ENCODE measurements at places on chromosomes 5 and 9.

GRCh38 chr9:85185486-85186217 is 516.1 kb downstream of the NTRK2 start:
- no peak for DNase-seq

GRCh38 chr5:138685193-138685745 is 68.0 kb upstream of the CTNNA1 start:
- DNase-seq: no peak

DNA sequence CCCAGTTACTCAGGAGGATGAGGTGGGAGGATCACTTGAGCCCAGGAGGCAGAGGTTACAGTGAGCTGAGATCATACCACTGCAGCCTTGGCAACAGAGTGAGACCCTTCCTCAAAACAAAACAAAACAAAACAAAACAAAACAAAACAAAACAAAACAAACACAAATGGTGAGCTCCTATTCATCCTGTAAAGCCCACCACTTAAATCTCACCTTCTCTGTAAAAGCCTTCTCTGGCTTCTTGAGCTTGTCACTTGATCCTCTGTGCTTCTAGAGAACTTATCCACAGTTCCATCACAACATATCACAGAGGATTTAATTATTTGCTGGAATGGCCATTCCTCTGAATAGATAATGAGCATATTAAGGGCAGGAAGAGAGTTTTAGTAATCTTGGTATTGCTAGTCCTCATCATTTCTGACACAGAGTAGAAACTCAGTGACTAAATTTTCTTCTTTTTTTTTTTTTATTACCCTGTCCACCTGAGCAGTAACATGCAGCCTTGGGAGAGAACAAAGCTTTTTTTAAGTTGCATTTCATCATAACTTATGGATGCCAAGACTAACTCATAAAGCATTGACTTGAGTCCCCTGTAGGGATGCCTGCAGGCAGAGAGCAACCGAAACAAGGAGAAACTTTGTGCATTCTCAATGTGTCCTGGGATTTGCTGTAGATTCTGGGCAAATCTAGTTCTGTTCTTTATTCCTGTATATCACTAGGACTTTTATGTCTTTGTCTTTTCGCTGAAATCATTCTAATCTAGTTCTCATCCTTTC is 13.0 kb upstream of the HSPA9 start:
- DNase-seq: no peak

GRCh38 chr9:32863291-32863690 is 80.0 kb downstream of the TMEM215 start:
- no peak for DNase-seq

GRCh38 chr5:175246242-175246888 is 197.6 kb downstream of the DRD1 start:
- no peak for DNase-seq

GRCh38 chr5:59149271-59149670 is 566.4 kb downstream of the RAB3C start:
- no peak for DNase-seq

GRCh38 chr5:52269401-52269800 is 518.3 kb upstream of the ITGA1 start:
- DNase-seq: no peak

DNA sequence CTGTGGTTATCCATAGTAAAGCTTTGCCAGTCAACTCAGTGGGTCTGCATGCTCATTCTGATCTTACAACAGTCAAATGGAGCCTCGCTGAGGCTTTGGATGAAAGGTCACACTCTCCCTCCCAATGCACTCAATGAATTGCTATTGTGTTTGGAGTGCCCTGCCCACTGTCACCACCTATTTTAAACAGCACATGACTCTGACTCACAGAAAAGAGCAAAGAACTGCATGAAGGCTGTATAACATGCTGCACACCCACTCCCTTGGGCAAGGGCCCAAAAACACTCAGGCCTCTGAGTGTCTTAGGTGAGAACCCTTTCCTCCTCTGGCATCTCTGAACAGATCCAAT is 118.7 kb upstream of the CCDC112 start:
- no peak for DNase-seq

DNA sequence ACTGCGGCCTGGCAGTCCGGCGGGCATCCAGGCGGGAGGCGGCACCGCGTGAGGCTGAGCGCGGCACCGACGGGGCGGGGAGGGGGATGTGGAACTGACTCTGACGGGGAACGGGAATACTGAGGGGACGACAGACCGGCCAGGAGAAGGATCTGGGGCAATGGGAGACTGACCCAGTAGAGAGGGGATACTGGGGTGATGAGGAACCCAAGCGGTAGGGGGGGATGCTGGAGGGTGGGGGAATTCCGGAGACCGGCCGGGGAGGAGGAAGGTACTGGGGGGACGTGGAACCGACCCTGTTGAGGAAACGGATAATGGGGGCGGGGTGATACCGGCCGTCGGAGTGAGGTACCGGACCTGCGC is 423 bp downstream of the IPPK start:
- no peak for DNase-seq

GRCh38 chr5:14252793-14253192 is 109.7 kb downstream of the TRIO start:
- no peak for DNase-seq

Data from activated CD8-positive, alpha-beta memory T cell treated with anti-CD3 and anti-CD28 coated beads for 1 hour (primary cell).